Stimulated activated CD4-positive, alpha-beta T cell treated with anti-CD3 and anti-CD28 coated beads, TNF-alpha, amount 100 ng/mL, for 1 hour (primary cell): ENCODE measurements at places on chromosomes 3 and 15.

DNA sequence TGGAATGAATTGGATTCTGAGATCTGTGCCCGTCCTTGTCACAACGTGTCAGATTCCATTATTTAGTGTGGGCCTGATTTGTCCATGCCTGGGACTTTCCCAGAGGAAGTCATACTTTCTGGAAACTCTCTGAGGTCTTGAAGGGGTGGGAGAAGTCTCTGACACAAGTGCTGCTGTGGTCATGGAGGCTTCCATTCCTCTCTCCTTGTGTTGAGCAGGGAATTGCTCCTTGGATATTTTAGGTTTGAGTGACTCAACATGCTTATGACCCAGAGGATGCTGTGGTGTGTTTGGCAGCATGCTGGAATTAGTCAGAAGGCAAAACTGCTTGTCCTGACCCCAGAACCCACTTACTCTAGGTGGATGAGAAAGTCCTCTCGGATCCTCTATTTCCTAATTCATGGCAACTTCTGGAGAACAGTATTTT is 132.1 kb downstream of the LPP start:
- no peak for DNase-seq

GRCh38 chr15:81049835-81050234 is 49.1 kb downstream of the TLNRD1 start:
- no peak for DNase-seq

DNA sequence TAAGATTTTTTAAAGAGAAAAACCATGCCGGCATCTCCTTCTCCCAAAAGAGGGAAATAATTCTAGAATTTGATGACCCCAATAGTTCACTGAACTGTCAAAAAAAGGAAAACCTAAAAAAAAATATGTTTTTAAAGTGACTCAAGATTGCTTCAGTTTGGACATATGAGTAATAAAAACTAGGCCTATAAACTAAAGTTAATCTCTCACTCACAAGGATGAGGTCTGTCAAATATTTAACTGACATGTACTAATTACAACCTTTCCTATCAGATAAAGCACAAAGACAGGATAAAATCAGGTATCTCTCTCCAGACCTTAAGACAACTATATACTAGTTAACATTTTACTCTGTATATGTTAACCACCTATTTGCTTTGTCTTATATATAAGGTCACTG is 231.9 kb downstream of the NSUN3 start:
- no peak for DNase-seq

GRCh38 chr3:197564097-197564843 is 8.5 kb upstream of the BDH1 start:
- DNase-seq = no peak

DNA sequence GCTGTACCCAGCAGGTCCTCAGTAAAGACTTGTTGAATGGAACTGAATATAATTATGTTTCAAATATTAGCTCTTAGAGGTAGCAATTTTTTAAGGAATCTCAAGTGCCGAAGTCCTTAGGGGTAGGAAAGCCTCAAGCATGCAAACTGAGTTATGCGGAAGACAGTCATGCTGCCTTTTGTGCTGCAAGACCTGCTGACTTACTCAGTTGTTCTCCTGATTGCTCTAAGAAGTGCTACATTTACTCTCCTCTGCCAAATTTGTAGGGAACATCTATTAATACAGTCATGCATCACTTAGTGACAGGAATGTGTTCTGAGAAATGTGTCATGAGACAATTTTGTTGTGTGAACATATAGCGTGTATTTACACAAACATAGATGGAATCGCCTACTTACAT is 325.6 kb upstream of the AZI2 start:
- no peak for DNase-seq

DNA sequence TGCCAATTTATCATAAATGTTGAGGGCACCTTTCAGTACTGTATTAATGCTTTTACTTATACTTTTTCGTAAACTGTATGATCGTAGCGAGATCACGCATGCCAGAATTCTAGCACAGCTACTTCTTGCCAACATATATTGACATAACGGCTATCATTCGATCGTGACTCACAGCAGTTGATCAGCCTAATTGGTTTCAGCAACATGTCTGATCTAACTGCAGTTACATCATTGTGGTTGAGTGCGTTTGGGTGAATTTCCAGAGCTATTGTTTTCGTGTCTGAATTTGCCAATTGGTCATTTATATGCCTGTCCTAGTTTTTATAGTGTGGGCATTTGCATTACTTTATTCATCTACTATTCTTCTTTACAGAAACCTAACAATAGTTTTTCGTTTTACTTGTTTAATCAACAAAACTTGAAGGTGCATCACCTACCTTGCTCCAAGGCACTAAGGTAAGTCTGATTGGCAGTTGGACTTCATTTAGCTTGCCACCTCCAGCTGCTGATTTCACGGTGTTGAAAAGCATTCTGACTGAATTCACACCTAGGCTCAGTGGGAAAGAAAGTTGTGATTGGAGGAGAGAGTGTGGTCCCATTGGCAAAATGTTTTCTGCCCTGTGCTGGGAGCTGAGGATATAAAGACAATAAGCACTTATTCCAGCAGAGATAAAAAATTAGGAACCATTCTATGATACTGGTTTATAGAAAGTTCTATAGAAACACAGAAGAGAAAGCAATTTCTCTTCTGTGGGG is 120.9 kb upstream of the RGMA start:
- no peak for DNase-seq

- no peak for DNase-seq
Observed at GRCh38 chr3:37245003-37245402, 70.6 kb upstream of the LRRFIP2 start.

- no peak for DNase-seq
Observed at GRCh38 chr15:89114990-89115389, 26.7 kb downstream of the ABHD2 start.

DNA sequence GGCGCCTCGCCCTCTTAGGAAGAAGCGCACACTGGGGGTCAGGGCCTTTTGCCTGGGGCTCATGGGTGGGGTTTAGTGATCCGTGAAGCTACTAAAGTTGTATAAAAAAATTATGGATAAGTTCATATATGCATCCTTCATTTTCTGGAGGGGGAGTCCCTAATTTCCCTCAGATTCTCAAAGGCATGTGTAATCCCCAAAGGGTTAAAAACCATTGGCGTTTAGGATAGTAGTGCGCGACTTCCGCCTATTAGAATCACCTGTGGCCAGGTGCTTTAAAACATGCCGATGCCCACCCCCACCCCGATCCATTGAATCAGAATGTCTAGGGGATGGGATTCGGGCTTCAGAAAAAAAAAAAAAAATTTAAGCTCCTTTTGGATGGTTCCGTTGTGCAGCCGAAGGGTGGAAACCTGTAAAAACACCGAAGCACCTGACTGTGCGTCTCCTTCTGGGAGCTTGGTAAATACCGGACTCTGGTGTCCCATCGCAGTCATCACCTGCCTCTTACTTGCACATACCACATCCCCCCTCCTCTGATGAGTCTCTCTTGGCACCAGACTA is 570 bp downstream of the APH1B start:
- no peak for DNase-seq

DNA sequence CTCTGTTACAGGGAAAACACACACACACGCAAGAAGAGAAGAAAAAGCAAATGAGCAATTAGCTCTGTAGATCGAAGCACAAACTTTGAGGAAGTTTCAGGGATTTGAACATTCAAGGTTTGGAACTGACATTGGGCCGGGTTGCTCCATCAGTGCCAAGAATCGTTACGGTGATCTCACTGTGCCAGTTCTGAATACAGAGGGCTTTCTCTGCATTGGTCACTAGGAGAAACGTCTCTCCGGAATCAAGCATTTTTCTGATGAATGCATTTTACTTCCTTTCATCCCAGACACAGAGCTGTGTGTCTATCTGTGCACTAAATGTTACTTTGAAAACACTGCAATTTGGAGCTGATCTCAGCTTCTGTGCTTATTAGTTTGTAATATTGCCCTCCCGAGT is 11.2 kb downstream of the HRH1 start:
- DNase-seq = no peak

DNA sequence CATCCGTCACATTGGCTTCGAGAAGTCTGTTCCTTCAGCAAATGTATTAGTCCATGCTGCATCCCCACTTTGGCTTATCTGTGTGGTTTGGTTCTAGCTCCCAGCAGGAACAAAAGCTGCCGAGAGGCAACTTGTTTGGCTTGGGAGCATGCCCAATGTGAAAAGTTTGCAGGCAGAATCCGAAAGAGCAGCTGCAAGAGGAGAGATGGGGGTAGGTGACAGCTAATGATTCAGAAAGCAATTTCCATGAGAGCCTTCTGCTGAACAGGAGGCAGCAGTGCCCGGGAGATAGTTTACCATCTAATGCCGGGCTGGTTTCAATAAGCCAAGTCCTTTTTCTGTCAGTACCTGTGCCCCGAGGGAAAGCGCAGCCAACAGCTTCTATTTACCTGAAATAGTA is 60.2 kb downstream of the GRM7 start:
- no peak for DNase-seq

DNA sequence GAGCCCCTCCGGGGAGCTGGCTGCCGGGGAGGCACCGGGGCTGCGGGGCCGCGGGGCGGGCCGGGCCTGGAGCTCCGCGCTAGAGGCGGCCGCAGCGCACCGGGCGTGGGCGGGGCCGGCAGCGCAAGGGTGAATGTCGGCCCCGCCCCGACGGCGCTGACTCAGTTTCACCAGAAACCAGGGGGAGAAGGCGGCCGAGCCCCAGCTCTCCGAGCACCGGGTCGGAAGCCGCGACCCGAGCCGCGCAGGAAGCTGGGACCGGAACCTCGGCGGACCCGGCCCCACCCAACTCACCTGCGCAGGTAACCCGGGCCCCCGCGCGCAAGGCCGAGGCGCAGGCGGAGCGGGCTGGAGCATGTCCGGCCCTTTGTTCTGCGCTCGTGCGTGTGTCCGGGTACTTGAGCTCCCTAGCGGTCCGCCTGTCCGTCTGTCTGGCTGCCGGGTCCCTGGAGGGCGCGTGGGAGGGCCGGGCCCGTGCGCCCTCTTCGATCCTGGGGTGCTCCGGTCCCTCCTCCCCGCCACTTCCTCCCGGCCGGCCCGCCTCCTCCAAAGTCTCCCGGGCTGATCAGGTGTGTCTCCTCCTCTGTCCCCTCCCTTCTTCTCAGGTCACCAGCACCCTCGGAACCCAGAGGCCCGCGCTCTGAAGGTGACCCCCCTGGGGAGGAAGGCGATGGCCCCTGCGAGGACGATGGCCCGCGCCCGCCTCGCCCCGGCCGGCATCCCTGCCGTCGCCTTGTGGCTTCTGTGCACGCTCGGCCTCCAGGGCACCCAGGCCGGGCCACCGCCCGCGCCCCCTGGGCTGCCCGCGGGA is at the start of gene SPINT1:
Gene SPINT1 (plus strand): TSS at position 164 of the 811 bp plus-strand sequence. CDS start 507 bp downstream, at position 671.
- peak; percentile 31 for DNase-seq

GRCh38 chr15:28881170-28881569 is 4.6 kb upstream of the APBA2 start:
- no peak for DNase-seq

DNA sequence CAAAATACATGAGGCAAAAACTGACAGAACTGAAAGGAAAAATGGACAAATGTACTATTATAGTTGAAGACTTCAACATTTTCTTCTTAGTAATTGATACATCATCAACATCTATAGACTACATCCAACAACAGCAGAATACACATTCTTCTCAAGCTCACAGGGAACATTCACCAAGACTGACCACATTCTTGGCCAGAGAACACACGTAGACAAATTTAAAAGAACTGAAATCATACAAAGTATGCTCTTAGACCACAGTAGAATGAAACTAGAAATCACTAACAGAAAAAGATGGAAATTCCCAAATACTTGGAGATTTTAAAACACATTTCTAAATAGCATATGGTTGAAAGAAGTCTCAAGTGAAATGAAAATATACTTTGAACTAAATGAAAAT is 55.1 kb upstream of the NSMCE3 start:
- no peak for DNase-seq

GRCh38 chr15:99994849-99995248 is 261.6 kb upstream of the LYSMD4 start:
- no peak for DNase-seq

DNA sequence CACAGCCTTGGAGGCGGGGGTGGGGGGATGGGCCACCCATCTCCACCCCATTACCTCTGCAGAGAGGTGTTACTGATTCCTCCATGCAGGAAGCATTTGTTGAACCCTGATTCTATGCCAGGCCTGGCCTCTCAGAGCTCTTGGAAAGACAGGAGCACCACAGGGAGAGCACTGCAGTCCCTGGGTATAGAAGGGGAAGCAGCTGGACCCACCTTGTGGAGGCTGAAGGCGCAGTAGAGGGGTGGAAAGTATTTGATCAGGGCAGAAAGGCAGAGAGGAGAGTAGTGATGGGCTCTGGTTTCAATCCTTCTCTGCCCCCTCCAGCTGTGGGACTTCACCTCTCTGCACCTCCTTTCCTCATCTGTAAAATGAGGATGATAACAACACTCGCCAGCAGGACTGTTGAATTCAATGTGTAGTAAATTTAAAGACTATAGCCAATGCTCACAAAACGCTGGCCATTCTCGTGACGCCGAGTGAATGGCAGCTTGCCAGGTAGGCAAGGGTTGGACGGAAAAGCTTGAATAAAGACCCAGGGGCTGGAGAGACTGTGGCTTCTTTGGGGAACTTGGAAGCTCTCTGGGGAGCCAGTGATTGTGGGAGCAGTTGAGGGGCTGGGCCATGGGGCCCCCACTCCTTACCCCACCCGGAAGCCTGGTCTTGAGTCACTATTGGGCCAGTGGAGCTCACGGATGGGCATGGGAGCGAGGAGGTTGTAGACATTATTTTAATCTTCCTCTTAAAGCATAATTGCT is 8.0 kb upstream of the CCDC33 start:
- DNase-seq = no peak

- DNase-seq = no peak
Observed at GRCh38 chr3:159786489-159787177, 202.0 kb upstream of the IL12A start.

DNA sequence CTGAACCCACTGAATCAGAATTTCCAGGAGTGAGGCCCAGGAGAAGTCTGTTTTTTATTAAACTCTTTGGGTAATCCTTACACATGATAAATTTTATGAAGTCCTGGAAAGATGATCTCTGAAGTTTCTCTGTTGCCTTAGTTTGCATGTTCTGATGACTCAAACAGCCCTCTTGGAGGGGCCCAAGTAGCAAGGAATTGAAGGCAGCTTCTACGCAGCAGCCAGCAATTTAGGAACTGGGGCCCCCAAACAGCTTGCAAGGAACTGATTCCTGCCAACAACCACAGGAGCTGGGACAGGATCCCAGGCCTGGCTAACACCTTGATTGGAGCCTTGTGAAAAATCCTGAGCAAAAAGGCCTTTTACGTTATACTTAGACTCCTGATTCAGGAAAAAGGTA is 5.4 kb upstream of the ACP3 start:
- DNase-seq = no peak

GRCh38 chr3:158713094-158713499 is 19.2 kb downstream of the RARRES1 start:
- DNase-seq = no peak

- no peak for DNase-seq
Observed at GRCh38 chr15:42106288-42106687, 11.9 kb upstream of the PLA2G4D start.

DNA sequence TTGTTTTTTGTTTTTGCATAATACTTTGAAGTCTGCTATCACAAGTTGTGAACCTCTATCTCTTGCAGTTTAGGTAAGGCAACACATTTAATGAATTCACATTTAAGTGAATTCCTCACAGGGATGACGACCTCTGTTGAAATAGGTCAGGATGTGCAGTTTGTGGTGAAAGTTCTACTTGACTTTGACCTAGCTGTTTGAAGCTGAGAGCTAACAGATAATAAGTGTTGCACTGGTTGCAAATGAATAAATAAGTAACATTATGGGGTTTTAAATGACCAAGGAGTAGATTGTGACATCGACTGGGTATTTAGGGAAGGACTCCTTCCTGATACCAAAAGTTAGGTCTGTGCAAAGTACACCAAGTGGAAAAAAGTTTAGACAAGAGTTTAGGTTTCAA is 23.9 kb downstream of the NIT2 start:
- no peak for DNase-seq

GRCh38 chr3:136381051-136381450 is 130.9 kb downstream of the PCCB start:
- DNase-seq = no peak

GRCh38 chr15:63169788-63170187 is 12.5 kb upstream of the RPS27L start:
- no peak for DNase-seq
